ENCODE measurements at places on chromosomes 12 and 14.

DNA sequence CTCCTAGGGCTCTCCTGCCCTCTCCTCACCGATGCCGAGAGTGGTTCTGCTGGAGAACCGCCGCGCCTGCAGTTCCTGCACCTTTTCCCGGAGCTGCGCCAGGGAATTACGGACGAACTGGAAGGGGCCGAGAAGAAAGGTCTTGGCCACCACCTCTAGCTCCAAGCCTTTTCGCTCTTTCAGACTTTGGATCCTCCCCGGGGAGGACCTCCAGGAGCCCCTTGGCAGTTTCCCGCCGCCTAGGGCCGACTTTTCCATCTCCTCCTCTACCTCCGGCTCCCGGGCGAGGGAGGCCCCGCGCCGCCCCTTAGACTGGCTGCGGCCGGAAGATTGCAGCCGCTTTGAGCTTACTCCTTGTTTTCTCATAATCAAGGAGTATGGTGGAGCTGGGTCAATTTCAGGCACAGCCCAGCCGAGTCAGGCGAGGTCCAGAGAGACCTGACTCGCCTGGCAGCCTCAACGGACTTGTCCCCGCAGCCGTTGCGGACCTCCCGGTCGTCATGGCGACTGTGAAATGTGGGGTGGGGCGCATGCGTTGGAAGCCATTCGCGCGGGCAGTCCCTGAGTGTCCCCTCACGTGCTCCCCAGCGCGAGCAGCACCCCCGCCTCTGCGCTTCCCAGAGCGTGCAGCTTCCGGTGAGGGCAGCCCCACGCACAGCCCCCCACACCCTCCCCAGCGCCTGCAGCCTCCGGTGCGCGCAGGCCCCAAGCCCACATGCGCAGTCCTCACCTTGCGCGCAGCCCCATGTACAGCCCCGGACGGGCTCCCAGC is at the start of gene DPY19L2:
TSS of gene DPY19L2 (minus strand) at position 466 of the 772 bp plus-strand sequence. CDS start at position 366, 100 bp downstream.
- peak; percentile 3 for DNase-seq

DNA sequence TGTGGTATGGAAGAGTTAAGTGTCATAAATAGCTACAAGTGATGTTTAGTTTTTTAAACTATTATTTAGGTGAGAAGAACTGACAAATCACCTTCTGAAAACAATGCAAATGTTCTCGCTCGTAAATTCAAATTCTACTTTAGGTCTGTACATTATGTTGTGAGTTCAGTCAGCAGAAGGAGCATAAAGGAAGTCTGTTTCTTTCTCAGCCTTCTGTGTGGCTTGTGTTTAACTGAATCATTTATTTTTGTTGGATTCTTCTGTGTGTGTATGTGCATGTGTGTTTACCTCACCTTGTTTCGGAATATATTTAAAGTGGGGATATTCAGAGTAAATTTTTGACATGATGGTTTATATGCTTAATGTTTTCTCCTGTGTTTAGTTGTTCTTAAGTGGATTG is 285.9 kb downstream of the TMTC2 start:
- DNase-seq = no peak

- no peak for DNase-seq
These were observed 92.5 kb downstream of the IPO8 start for GRCh38 chr12:30603129-30603528.

GRCh38 chr12:10957741-10958140 is 18.7 kb upstream of the TAS2R14 start:
- DNase-seq = no peak

DNA sequence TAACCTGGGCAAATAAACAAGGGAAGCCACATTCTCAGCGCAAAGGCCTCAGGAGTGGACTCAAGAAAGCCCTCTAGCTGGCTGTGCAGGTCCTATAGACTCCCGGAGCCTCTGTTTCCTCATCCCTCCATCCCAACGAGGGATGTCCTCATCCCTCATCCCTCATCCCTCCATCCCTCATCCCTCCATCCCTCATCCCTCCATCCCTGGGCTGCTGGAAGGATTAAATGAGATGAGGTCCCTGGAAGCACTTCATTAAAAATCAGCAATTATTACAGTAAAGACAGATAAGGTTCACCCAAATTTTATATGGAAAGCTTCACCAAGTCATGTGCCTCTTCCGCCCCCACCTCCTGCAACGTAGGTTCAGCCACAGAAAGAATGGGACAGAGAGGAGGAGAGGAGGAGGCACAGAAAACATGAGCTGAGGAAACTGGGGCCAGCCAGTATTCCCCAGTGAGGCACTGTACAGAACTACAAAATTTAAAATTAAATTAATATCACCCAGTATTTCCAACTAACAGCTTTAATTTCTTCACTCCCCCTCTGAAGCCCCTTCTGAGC is 4.8 kb downstream of the ITPK1 start:
- no peak for DNase-seq

DNA sequence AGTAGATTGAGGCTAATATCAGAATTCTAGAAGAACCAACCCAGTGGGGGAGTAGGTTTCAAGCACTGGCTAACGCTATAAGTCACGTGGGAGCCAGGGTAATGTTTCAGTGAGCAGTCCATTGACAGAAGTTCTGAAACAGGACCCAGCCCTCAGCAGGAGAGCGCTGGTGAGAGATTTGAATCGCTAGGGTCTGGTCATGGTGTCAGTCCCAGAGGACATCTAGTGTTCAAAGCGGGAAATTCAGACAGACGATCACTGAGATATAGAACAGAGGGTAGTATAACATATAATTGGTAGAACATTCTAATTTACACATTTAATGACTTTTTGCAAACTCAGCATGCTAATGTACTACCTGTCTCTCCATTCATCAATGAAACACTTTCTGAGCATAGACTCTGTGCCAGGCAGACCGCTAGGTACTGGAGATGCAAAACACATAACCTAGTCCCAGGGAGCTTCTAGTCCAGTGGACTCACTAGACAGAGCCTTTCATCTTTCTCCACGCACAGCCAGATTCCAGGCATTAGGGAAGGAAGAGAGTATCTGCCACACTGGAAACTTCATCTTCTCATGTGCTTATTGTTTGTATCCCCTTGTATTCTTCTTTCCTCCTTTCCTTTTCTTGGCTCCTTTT is 35.4 kb upstream of the RNASE3 start:
- DNase-seq = peak; percentile 72

DNA sequence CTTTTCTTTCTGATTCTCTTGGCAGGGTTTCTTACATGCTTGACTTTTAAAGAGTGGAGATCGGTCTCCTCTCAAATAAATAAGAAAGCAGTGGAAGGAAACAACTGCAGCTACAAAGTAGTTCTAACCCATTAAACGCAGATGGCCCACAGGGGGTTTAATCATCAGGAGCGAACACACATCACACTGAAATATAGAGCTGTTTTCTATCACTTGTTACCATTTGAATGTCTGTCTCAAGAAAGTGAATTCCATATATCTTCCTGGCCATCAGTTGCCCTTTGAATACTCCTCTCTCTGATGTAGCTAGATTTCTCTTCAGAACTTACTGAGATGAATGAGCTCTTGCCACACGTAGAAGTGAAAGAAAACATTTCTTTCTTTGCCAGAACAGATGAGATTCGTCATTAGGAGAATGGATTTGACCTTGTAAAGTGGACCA is 29.1 kb downstream of the ALX1 start:
- no peak for DNase-seq

DNA sequence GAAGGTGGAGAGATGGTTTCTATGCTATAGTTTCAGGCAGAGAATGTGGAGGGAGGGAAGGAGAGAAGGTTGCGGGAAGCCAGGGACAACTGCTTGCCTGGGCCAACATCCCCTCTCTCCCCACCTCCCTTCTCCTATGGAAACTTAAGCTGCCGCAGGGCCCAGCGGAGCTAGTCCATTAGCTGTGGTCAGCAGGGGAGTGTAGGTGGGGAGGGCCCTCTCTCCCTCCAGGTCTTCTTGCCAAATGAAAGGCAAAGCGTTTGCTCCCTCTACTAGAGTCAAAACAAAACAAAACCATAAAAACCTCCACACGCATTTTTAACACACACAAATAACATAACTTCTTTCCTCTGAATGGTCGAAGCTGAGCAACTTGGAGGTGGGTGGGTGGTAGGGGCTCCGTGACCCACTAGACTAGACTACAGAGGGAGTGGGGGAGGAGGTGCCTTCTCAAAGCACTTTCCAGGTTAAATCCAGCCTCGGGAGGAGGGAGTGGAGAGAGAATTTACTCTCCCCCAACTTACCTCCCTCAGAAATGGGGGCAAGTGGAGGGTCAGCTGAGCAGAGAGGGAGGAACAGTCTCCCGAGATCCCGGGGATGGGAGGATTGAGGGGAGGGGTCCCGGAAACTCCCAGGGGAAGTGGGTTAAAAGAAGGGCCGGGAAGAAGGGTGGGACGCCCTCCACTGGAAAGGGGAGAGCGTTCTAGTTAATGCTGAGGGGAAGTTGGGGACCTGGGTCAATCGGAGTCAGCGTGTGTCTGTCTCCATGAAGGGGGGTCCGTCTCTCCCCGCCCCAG is 4.6 kb upstream of the CACNB3 start:
- no peak for DNase-seq

DNA sequence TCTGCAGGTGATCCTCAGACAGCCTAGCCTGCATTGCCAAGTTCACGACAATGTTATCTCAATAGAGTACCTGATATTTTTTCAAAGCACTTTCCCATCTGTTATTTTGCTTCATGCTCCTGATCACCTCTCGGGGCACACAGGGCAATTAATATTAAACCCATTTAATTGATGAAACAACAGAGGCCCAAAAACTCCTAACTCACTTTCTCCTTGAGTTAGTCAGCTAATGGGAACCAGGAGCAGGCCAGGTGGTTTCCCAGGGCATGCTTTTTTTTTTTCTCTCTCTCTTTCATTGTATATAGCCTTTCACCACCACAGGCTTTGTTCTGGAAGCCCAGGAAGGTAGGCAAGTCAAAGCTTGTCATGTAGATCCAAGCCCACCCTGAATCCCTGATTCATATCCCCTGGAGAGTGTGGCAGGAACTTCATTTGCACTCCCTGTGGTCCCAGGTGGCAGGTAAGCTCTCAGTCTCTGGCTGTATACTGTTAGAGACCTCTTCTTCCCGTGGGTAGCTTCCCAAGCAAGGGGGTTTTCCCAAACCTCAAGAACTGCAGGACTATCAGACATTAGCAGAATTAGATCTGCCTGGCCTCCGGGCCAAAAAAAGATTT is 41.6 kb upstream of the MAP1LC3B2 start:
- no peak for DNase-seq

DNA sequence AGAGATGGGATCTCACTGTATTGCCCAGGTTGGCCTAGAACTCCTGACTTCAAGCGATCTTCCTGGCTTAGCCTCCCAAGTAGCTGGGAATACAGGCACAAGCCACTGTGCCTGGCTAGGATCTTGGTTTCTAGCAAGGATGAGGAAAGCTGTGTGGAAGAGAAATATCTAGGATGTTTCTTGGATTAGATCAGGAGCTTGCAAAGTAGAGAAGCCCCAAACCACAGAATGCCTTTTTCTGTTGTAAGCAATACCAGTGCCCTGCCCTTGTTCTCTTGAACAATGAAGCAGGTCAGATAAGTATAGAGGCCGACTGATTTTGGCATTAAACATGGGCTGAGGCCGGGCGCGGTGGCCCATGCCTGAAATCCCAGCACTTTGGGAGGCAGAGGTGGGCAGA is 44.3 kb upstream of the STRN3 start:
- no peak for DNase-seq

DNA sequence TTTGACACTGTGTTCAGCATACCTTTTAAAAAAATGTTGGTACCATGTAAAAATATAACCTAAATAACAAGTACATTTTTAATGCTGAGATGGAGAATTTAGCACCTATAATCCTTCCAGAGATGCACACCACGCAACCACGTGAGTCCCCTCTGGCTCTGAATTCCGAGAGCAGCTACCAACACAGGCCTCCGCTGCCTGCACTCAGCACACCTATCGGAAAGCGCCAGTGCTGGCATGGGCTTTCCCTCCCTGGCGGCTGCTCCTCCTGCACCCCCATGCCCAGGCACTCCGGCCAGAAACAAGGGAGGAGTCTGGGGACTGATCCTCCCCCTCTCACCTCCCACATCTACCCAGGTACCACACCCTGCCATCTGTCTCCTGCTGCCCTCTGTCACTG is 47.0 kb downstream of the ITPK1 start:
- DNase-seq = no peak

DNA sequence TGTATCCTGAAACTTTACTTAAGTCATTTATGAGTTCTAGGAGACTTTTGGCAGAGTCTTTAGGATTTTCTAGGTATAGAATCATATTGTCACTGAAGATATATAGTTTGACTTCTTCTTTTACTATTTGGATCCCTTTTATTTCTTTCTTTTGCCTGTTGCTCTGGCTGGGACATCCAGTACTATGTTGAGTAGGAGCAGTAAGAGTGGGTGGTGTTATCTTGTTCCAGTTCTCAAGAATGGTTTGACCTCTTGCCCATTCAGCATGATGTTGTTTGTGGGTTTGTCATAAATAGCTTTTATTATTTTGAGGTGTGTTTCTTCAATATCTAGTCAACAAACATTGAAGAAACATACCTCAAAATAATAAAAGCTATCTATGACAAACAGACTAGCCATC is 35.0 kb downstream of the LIN7A start:
- no peak for DNase-seq

GRCh38 chr12:124028555-124028925 is 55.5 kb downstream of the ZNF664 start:
- peak; percentile 50 for DNase-seq

- no peak for DNase-seq
These were observed 21.8 kb downstream of the PDE6H start for GRCh38 chr12:14994610-14995009.

- no peak for DNase-seq
These were observed 891.1 kb downstream of the TMEM121 start for GRCh38 chr14:106417224-106418049.

- no peak for DNase-seq
These were observed 726.2 kb downstream of the SLC6A15 start for GRCh38 chr12:84186433-84186832.

DNA sequence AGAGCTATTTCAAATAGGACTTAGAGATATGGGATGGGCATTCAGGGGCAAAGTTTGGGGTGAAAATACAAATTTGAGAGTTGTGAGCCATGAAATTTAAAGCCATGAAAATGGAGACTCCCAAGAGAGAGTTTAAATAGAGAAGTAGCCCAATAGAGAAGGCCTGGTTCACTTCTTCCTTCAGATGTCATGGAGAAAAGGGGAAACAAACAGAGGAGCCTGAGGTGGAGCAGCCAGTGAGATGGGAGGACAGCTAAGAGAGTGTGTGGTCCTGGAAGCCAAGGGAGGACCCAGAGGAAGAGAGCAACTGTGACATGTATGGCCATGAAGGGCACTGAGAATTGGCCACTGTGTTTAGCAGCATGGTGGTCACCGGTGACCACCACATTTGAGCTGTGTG is 12.3 kb upstream of the DYNLL1 start:
- no peak for DNase-seq

GRCh38 chr14:94367347-94368242 is 20.8 kb downstream of the SERPINA1 start:
- no peak for DNase-seq

GRCh38 chr12:58959639-58960300 is 39.5 kb upstream of the LRIG3 start:
- no peak for DNase-seq

DNA sequence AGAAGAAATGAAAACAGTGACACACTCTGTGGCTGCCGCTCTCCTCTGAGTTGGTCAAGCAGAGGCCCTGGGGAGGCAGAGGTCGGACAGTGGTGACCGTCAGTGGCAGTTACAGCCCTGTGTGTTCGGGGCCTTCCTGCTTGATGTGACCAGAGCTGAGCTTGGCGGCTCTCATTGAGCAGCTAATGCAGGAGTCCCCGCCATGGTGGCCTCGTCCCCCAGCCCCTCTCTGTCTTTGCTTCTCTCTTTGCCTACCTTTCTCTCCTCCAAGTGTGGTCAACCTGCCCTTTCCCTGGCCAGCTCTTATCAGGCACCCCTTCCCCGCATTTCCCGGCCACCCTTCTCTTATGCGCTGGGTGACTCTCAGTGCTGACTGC is 362.8 kb downstream of the CACNA1C start:
- no peak for DNase-seq
